ENCODE measurements at places on chromosomes 12 and 14.

DNA sequence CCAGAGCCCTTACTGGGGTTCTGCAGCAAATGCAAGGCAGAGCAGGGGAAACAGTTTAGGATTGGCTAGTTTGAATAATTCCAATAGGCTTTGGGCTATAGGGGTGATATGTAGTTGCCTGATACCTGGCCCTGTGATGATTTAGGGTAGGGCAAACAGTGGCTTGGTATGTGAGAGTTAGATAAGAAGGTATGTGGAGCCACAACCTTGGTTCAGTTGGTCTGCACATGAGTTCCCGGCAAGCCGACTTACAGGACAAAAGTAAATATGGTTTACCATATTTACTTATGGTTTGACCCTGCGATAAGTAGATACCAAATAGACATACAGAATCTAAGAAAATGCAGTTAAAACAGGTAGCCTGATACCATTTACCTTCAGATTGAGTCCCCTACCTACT, 8.3 kb upstream of the CAPRIN2 start:
- DNase-seq, result no peak

- DNase-seq, result no peak
These were observed 87.8 kb downstream of the FLRT2 start for GRCh38 chr14:85617791-85618190.

- no peak for DNase-seq
These were observed 47.6 kb downstream of the ADIPOR2 start for GRCh38 chr12:1738446-1738845.

DNA sequence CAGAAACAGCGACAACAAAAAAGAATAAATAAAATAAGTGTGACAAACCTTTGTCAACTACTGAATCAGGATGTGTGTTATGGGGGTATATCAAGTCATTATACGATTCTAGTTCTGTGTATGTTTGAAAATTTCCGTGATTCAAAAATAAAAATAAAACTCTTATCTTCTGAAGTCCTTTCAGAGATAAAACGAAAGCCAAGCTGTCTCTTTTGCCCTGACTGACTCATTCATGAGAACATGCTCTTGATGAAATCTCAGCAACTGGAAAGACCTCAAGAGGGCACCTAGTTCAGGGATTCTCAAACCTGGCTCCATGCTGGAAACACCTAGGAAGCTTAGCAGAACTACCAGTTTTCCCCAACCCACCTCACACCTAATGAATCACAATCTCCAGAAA, 9.2 kb downstream of the FOXN3 start:
- DNase-seq, result no peak

GRCh38 chr14:99955826-99956455, 109.3 kb upstream of the EVL start:
- no peak for DNase-seq

DNA sequence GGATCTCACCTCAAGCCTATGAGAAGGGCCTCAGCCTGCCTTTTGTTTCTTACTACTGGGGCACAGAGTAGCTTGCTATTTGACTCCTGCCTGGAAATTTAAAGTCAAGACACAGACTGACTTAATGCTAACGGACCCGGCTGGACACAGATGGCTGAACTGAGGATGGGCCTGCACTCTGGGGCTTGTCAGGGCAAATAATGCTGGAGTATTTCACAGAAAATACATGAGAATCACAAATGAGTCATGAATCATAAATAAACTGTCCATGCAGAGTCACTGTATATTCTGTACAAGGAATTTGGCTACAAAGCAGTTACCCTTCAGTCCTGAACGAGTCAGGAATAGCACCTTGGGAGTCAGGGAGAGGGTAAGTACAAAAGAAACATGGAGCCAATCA, 683.2 kb upstream of the FOXG1 start:
- no peak for DNase-seq

- DNase-seq, result no peak
These were observed 10.0 kb downstream of the LRCOL1 start for GRCh38 chr12:132600048-132601032.

- DNase-seq, result no peak
These were observed at the start of gene TRAF3 for GRCh38 chr14:102776761-102777710. Gene TRAF3 (plus strand): TSS chr14:102777449. CDS start chr14:102870202, 92,753 bp downstream.

DNA sequence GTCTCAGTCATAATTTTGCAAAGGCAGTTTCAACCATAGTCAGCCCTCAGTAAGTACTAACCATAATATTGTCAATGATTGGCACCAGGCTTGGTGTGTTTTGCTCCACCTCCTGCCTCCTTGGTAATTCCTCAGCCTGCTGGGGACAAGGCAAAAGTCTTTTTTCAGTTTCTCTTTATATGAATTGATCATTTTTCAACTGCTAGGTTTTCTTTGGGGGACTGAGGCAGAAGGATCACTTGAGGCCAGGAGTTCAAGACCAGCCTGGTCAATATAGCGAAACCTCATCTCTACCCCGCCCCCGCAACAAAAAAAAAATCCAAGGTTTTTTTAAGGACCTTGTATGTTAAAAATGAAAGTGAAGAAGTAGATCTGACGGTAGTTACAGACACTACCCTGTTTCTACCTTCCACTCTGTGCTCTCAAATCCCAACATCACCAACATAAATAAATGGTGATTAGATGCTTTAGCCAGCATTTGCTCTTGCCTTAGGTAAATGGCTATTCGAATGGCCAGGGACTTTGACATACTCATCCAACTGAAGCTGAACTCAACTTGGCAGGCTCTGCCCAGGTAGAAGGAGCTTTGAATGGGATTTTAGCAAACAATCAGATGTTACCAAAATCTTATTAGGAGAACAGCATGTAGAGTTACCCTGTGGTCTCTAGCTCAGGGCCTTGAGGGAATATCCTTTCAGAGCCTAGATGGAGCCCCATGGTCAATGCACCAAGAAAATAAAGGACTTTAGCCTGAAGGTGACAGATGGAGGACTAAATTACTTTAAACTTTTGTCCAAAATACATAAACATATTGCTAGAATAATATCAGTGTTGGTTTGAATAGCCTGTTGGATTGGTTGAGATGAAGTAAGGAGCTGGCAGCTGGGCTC, 126.9 kb upstream of the AMIGO2 start:
- no peak for DNase-seq

DNA sequence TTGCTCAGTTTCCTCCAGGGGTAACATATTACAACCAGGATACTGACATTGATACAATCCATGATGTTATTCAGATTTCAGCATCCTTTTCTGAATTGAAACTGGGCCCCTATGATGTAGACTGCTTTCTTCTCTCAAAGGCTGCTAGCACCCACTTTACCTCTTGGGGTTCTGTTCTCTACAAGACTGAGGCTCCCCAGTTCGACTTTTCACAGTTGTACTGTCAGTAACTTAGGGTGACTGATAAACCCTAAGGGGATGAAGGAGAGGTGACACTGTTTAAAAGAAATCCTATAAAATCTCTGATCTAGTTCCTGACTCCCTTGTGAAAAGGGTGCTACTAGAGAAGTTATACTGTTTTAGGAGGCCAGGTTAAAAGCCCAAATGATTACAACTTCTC, 818 bp downstream of the VPS33A start:
- DNase-seq, result no peak

DNA sequence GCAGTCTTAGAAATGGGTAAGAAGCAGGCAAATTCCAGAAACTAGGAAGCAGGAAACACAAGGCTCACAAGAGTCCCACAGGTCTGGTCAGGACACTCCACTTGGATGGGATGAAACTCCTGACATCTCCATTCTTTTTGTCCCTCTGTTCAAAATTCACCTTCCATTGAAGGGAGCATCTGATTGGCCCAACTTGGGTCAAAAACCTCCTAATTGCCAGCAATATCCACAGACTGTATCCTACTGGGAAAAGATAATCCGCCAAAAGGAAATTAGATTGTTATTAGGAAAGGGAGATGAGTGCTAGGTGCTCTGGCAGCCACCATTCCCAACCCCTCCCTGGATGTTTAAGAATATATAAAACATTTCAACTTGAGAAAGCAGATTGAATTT, 256.9 kb downstream of the ZFP36L1 start:
- DNase-seq, result peak; percentile 18

DNA sequence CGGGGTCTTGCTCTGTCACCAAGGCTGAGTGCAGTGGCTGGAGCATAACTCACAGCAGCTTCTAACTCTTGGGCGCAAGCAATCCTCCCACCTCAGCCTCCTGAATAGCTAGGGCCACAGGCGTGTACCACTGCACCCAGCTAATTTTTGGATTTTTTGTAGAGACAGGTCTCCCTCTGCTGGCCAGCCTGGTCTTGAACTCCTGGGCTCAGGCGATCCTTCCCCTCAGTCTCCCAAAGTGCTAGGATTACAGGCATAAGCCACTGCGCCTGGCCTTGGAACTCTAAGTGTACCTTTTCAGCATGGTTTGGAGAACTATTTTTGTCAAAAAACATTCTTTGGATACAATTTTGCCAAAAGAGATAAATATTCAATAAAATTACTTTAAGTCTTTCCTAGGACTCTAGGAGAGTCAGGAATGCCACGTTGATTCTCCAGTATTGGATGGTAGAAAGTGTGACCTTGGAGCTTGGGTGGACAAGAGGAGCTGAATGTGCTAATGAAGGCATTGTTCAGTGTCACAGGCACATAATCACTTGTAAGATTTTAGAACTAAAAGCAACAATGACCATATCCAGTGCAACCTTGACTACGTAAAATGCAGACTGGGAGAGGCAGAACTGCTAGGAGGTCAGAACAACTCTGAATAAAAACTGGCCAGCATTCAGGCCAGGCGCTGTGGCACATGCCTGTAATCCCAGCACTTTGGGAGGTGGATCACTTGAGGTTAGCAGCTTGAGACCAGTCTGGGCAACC, 2.8 kb downstream of the SRSF9 start:
- DNase-seq, result no peak

DNA sequence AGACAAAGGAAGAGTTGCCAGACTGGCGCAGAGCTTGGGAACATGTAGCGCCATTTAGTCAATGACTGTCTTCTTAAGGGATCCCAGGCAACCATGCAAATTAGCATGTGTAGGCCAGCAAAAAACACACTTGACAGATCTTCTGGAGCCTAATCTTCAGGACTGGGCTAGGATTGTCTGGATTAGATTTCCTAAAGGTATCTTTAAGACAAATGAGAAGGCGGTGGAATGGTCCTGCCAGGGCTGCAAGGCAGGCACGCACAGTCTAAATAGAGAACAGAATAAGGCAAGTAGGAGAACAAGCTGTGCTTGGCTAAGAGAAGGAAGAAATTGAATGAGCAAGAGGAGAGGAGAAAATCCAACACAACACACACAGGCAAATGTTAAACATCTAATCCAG, 80.0 kb downstream of the CIT start:
- no peak for DNase-seq

GRCh38 chr12:726281-727140, 25.9 kb upstream of the WNK1 start:
- DNase-seq, result no peak

DNA sequence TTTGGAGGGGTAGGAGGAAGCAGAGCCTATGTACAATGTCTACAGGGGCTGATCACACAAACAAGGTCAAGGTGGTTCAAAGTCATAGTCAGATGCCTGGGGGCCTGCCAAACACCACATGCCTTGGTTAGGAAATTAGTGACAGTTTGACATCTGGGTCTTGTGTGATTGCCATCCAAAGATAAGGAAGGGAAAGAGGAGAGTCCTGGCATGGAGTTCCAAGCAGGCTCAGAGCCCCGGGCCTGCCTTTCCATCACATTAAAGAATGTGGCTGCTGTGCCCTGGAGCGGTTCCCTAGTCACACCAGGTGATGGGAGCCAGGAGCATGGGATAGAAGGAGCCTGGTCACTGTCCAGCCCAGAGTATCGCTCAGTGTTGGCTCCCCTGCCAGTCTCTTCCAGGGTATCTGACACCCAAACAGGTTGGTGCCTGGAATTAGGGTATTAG, 53.6 kb upstream of the BCL2L14 start:
- no peak for DNase-seq

DNA sequence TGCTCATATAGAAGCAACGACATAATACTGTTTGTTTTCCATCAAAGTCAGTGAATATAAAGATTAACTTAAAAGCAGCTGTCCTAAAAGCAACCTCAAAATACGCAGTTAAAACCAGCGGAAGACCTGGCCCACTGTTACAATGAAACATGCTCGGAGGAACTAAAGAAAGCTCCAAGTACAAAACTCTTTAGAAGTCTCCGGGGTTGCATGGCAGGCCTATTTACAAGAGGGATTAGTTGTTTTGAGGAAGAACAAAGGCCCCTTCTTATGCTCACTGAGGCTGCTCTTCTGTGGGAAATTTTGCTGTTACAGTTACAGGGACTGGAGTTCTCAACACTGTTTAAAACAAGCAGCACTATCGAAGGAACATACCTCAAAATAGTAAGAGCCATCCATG, 75.9 kb upstream of the C12orf71 start:
- no peak for DNase-seq

DNA sequence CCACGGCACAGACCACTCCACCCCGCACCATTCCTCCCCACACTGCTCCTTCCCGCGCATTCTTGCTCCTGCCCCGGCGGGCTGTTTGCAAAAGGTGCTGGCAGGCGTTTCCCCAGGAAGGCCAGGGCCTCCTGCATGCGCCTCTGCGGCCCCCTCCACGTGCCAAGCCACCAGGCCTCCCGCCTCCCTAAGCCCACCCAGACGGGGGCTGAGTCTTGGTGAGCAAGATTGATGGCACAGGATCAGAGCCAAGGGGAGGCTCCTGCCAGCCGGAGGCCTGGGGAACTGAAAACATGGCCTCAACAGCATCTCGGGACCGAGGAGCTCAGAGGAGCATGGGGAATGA, 328.3 kb upstream of the DIO3 start:
- no peak for DNase-seq

GRCh38 chr12:8493084-8493483, 20.2 kb upstream of the CLEC4D start:
- no peak for DNase-seq

DNA sequence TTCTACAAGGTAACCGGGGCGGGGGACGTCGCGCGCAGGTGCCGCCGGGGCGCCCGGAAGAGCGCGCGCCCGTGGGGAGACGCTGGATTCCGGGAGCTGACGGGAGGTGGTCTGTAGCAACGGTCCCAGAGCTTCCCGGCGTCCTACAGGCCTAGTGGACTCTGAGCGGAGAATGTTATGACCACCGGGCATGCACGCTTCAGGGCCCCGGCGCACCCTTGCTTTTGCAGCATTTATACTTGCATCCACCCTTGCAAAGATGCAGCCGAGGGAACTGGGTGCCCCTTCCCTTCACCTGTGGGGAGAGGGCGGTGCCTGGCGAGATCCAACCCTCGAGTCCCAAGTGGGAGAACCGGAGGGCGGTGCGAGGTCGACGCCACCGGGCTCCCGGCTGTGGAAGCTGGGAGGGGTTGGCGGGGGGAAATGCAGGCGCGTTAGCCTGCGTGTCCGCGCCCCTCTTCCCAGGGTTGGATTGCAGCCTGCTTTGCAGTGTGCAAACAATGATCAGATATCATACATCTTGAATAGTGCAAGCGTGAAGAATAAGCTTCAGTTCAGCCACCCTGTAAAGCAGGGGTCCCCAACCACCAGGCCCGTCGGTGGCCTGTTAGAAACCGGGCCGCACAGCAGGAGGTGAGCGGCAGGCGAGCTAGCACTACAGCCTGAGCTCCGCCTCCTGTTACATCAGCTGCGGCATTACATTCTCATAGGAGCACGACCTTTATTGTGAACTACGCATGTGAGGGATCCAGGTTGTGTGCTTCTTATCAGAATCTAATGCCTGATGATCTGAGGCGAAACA, 576 bp downstream of the ERP29 start:
- peak; percentile 90 for DNase-seq
